GM19239 (cell line): ENCODE measurements at places on chromosomes 4 and X.

GRCh38 chr4:110475881-110476818 is at the start of gene ENPEP:
TSS of gene ENPEP (plus strand) at chr4:110476155. CDS start at chr4:110476415, 260 bp downstream.
- DNase-seq = no peak

DNA sequence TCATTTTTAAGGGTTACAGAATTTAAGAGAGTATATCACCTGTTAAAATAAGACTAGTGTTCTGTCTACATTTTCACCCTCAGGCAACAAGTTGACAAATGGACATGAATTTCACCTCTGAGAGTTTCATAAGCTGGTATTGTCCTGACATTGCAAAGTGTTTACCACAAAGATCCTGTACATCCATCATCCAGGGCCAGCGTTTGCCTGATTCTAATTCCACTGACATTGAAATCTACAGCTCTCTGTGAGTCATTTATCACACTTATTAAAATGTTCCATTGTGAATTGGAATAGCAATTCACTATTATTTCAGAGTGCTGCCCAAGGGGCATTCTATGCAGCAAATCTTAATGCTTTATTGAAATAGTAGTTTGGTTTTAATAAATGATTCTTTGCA is 1499.4 kb upstream of the PCDH7 start:
- no peak for DNase-seq

DNA sequence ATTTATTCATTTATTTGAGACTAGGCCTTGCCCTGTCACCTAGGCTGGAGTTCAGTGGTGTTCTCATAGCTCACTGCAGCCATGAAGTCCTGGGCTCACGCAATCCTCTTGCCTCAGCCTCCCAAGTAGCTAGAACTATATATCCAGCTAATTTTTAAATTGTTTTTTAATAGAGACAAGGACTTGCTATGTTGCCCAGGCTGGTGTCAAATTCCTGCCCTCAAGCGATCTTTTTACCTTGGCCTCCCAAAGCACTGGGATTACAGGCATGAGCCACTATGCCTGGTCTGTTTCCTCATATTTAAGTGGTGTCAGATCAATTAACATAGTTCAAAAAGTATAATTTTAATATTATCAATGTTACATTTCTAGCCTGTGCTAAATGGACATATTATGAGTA is 68.5 kb downstream of the AFF1 start:
- DNase-seq = no peak

GRCh38 chrX:136608295-136608933 is 39.5 kb upstream of the CD40LG start:
- DNase-seq = no peak

DNA sequence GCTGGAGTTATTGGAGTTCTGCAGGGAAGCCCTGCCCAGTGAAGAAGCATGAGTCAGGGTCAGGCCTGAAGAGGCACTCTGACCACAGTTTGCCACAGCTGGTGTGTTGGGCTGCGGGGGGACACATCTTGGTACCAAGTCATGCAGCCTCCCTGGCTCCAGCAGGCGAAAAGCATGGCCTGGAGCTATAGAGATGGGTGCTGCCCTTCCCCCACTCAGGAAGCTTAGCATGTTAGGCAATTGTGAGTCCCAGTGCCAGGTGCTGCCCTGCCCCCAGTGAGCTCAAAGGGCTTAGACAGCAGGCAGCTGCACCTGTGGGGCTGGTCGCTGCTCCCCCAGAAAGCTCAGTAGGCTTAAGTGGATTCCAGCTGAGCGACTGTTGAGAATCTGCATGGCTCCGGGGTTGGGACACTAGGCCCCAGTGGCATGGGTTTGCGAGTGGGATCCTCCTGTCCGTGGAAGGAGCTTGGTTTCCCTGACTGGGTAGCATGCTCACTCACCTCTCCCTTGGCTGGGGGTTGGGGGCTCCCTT is 755.5 kb downstream of the GLUD2 start:
- no peak for DNase-seq

- peak; percentile 8 for DNase-seq
Observed at GRCh38 chr4:113781439-113782040, 20.0 kb upstream of the CAMK2D start.

- DNase-seq = no peak
Observed at GRCh38 chrX:117508021-117508420, 608.6 kb downstream of the KLHL13 start.

DNA sequence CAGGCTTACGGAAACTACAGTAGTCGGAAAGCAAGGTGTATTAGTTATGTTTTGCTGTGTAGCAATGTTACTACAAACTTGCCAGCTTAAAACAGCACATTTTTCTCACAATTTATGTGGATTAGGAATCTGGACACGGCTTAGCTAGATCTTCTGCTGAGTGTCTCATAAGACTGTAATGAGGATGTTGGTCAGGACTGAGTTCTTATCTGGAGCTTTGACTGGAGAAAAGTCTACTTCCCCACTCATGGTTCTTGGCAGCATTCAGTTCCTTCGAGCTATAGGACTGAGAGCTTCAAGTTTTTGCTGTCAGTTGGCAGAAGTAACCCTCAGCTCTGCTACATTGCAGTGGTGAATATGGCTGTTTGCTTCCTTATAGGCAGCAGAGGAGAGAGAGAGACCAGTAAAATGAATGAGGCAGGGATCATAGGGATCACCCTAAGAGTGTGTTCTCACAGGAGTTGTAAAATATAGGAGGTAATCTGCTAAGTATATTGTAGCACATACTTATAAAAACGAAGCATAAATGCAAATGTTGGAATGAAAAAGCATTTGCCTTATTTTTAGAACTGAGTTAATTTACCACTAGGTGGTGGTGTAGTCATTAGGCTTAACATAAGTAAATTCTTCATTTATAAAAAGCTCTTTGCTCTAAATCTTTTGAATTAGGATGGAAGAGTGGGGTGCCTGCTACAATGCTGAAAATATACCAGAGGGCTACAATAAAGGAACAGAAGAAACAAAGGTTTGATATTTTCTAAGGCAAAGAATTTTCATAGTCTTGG is 38.6 kb downstream of the ALG13 start:
- DNase-seq = no peak

DNA sequence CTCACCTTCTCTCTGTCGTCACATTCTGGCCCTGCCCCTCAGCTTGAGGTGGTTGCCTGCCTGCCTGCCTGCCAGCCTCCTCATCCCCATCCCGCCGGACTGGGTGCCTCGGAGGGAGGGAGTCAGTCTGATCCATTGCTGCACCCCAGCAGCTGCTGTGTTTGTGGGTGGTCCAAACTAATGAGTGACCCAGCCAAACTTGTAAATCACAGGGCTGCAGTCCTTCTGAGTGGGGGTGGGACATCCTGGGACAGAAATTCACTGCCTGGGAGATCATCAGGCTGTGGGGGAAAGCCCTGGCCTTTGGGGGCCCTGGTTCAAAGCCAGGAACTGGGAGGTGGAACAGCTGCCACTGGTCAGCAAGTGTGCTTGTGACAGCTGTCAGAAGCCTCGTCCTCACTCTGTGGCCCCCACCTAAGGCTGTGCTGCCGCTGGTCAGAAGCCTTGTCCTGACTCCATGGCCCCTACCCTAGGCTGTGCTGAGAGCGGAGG is 5.6 kb downstream of the GPR78 start:
- no peak for DNase-seq

GRCh38 chr4:139962130-139962684 is 191.8 kb downstream of the MAML3 start:
- DNase-seq = no peak

GRCh38 chr4:77501240-77501639 is 104.4 kb upstream of the CXCL13 start:
- no peak for DNase-seq

GRCh38 chrX:153450114-153450948 is 4.5 kb upstream of the TREX2 start:
- DNase-seq = no peak

- DNase-seq = no peak
Observed at GRCh38 chr4:16573206-16573605, 325.2 kb downstream of the LDB2 start.

DNA sequence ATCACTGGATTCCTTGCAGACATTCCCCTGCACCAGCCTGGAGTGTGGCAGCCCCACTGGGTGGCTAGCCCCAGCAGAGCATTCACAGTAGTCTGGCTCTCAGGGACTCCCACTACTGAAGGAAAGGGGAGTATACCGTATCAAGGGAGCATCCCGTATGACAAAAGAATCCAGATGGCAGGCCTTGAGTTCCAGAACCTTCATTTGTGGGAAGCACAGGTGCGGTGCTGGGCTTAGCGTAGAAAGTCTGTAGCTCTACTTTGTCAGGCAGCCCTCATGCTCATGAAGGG is 79.6 kb downstream of the CENPC start:
- no peak for DNase-seq

DNA sequence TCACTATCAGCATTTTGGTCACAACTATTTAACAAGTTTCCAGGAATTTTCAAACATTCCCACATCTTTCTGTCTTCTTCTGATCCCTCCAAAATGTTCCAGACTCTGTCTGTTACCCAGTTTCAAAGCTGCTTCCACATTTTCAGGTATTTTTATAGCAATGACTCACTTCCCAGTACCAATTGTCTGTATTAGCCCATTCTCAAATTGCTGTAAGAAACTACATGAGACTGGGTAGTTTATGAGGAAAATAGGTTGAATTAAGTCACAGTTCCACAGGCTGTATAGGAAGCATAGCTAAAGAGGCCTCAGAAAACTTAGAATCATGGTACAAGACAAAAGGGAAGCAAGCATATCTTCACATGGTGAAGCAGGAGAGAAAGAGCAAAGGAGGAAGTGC is 475.0 kb upstream of the PCDH7 start:
- DNase-seq = no peak

DNA sequence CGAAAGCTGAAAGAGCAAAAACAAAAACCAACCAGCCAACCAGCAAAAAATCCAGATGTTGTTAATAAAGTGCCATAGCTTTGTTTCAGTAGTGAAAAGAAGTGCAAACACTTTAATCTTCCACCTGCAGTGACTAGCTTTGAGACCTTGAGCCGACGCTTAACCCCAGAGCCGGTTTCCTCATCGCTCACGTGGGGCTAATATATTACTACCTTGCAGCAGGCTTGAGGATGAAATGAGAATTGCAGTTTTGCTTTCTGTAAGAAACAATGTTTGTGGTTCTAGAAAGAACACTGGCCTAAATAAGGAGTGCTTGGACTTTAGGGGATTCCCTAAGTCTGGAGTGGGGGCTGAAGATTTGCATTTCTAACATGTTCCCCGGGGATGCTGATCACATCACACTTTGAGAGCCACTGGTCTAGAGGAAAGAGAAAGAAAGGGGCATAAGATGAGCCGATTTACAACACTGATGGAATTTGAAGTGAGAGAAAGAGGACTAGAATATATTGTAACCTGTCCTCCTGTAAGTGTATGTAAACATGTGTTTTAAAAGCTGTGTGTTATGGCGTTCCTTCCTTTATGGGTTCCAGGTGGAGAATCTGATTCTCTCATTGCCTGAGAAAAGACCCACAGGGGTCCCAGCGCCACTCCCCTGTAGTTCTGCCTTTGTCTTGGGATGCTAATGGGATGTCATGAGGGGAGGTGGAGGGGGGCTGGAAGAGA is 1.4 kb downstream of the FGF2 start:
- peak; percentile 73 for DNase-seq

DNA sequence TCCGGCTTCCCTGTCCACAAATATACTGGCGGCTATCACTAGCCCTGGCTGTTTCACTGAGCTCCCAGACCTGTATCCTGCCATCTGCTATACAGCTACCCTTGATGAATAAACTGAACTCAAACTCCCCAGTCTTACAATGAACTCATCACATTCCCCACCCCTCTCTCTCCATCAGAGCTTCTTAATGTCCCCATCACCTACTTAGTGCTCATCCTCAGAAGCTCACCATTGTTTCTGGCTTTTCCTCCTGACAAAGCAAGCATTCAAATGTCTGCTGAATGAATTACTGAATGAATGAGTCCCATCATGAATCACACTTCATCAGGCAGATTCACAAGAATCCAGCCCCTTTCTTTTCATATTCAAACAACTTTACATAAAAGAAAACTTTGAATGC is 5.7 kb upstream of the DGAT2L6 start:
- DNase-seq = no peak

- no peak for DNase-seq
Observed at GRCh38 chr4:128385683-128386304, 98.2 kb upstream of the PGRMC2 start.

GRCh38 chrX:154000051-154000450 is 19.7 kb downstream of the IRAK1 start:
- DNase-seq = no peak
